Renal cortical epithelial cell (primary cell): ENCODE measurements at places on chromosomes 13 and 19. TPM values are rescaled to one million over a fixed set of nuclear protein-coding genes. Genes with fewer than 3 reads are reported as not detected.

DNA sequence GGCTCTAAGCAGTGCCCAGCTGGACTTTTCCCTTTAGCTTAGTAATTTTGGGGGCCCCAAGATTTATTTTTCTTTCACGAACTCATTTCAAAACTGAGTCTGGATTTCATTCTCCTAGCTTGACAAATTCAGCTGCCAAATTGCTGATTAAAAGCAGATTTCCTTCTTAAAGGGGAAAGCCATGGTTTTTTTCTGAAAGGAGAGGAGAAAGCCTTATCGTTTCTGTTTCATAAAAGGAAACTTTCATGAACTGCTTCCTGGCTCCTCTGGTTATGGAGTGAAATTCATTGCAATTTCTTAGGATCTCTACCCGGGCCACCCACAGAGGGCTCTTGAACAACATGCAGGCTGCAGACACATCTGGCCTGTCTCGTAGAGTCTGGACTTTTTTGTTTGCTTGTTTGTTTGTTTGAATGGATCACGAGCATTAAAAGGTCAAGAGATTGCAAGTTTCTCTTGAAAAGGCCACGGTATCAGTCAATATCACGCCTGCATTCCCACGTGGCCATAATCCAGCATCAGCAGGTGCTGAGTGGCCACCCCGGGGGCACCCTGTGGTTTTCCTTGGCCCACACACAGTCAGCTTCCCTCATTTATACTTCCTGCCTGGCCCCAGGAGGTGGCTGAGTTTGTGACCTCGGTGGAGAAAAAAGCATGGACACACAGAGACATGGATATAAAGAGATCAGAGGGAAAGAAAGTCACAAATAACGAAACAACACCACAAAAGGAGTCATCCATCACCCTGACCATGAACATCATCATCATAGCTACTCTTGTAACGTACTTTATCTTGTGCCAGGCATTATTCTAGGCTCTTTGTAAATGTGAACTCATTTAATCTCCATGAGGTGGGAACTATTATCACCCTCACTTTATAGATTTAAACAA, 10.5 kb upstream of the KLK4 start:
- no peak for DNase-seq

DNA sequence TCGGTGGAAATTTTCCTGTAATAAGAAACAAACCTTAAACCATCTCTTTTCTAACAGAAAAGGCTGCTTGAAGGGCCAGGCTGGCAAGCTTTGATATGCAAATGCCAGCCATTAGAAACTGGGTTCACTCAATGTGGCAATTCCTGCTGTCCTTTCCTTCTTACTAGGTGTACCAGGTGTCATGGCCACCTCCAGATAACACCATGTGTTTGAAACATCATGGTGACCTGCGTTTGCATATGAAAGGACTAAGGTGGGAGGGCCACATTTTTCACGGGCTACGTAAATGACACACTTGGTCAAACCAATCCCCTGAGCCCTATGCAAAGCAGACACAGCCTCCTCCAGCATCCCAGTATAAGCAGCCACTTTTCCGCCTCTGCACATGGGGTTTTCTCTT, 789.1 kb upstream of the SLITRK5 start:
- DNase-seq: no peak

- DNase-seq: no peak
Observed at GRCh38 chr19:1554968-1555367, 13.2 kb downstream of the MEX3D start.

Gene FPR2
- total RNA-seq: 0.10 TPM in 1 of 2 replicates, not detected in the other

- no peak for DNase-seq
Observed at GRCh38 chr13:75160984-75161383, 321.0 kb downstream of the TBC1D4 start.

DNA sequence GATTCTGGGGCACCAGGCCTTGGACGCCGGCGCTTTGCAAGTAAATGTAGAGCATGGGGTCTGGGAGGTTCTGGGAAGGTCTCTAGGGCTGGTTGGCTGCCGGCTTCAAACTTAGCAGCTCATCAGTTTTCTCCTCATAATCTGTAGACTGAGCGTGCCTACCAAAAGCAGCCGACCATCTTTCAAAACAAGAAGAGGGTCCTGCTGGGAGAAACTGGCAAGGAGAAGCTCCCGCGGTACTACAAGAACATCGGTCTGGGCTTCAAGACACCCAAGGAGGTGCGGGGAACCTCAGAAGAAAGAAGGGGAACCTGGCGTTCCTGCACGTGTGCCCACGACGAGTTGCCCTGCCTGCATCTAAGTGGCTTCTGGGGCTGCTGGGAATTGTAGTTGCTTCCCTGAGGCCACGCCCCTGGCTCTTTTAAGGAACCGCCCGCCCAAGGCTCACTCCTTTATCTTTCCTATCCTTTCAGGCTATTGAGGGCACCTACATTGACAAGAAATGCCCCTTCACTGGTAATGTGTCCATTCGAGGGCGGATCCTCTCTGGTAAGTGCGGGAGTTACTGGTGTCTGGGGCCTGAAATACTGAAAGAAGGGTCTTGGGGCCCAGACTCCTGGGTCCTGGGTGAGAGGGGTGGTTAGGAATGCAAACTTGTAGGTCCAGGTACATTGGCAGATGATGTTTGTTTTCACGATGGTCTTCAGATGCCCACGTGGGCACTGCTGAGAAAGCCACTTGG, 984 bp downstream of the RPS11 start:
- DNase-seq: no peak

GRCh38 chr13:65917731-65918130, 1312.4 kb downstream of the PCDH9 start:
- no peak for DNase-seq

Gene SIGLEC7
- not detected in 2 replicates for total RNA-seq

Gene PRR36
- total RNA-seq: 0.17 and 0.35 TPM in 2 replicates

- no peak for DNase-seq
Observed at GRCh38 chr13:79637133-79637763, 156.3 kb downstream of the NDFIP2 start.

Gene MPND
- total RNA-seq: 6.9 and 7.2 TPM in 2 replicates

DNA sequence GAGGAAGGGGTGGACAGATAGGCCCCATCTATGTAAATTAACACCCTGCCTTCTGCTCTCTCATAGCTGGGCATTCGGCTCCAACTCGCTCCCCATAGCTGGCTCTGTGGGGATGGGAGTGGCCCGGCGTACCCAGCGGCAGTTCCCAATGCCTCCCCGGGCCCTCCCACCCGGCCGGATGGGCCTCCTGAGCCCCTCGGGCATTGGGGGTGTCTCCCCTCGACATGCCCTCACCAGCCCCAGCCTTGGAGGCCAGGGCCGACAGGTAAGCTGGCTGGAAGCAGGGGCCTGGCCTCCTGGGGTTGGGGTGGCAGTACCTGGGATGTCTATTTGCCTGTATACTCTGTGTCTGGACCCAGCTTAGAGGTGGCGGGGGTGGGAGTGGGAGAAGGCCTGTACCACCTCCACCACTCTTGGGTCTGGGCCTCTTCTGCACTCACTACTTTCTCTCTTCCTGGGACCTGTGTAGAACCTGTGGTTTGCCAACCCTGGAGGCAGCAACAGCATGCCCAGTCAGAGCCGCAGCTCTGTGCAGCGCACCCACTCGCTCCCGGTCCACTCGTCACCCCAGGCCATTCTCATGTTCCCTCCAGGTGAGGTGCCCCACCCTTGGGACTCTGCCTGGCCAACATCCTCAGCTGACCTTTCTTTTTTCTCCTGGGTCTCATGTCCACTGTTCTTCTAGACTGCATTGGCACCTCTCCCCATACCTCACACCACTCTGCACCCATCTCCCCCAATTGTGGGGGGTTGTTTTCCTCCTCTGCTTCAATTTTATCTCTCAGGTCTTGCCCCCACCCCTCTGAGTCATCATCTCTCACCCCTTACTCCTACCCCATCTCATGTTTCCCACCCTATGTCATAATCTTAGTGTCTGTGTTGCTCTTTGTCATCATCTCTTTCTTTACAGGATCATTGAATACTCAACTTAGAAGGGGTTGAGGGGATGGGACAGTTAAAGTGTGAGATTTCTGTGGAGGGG, 10.1 kb downstream of the PAF1 start:
- no peak for DNase-seq
